ENCODE measurements at places on chromosomes 7 and 10.
A peak's percentile ranks its signal among the peaks of the same experiment; 100 is the strongest.

DNA sequence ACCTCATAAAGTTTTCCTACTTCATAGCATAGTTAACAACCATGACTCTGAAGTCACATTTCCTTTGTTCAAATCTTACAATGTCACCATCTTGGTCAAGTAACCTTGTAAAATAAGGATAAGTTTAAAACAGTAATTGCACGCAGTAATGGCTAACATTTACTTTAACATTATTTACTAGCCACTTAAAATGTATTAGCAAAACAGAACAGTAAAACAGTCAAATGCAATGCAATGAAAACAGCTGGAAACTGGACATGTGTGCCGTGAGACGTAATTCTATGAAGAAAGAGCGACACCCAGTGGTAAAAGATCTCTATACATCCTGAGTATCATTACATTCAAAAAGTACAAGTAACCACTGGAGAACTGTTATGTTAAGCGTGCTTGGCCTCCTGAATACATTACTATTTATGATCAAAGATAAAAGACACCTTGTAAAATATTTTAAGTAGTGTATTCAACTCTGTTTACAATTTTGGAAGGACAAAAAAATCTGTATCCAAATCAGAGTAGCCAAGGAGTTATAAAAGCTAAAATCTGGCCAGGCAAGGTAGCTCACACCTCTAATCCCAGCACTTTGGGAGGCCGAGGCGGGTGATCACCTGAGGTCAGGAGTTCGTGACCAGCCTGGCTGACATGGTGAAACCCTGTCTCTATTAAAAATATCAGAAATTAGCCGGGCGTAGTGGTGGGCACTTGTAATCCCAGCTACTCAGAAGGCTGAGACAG, 27.2 kb downstream of the ATE1 start:
- peak; percentile 76 for DNase-seq

- peak; percentile 26 for DNase-seq
These were observed 3.5 kb downstream of the ANKRD1 start for GRCh38 chr10:90917238-90917967.

- DNase-seq = no peak
These were observed 143.9 kb downstream of the JAZF1 start for GRCh38 chr7:28036696-28037095.

DNA sequence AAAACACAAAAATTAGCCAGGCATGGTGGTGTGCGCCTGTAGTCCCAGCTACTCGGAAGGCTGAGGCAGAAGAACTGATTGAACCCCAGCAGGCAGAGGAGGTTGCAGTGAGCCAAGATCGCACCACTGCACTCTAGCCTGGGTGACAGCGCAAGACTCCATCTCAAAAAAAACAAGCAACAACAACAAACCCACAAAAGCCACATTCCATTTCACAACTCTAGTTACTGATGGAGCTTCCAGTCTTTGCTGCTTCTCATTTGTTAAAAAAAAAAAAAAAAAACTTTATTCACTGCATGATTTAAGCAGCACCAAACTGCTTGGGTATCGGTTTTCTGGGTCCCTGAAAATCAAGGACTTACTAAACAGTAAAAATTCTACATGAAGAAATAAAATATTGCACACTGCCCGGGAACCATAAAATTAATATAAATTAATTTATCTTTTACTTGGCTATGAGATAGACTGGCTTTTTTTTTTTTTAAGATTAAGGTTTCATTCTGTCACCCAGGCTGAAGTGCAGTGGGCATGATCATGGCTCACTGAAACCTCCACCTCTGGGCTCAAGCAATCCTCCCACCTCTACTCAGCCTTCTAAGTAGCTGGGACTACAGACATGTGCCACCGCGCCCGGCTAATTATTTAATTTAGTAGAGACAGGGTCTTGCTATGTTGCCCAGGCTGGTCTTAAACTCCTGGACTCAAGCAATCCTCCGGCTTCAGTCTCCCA, 42.0 kb downstream of the SRPK2 start:
- DNase-seq = no peak

DNA sequence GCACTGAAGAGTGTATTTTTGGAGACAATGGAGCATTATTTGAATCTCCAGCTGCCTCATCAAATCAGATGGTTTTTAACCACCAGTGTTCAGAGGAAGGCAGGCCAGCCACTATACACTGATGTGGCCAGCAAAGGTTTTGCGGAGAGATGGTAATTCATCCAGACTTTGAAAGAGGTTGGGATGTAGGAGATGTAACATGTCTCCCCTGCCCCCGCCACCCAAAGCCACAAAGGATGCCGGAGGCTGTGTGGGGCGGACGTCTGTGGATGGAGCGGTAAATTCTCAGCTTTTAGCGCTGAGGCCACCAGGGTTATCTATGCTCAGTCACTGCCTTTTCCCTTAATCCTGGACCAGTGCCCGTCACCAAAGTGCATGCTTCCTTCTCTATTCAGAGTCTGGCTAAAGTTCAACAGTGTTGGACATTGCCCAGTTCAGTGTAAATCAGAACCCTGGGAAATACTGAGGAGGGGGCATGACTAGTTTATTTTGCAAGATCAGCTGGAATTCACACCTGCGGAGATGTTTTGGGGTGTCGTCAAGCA, 3.7 kb upstream of the TRIP6 start:
- DNase-seq = no peak

GRCh38 chr7:97126483-97127171, 9.1 kb downstream of the SDHAF3 start:
- DNase-seq = peak; percentile 64

- DNase-seq = peak; percentile 10
These were observed 24.4 kb upstream of the ASAH2 start for GRCh38 chr10:50275650-50276235.

DNA sequence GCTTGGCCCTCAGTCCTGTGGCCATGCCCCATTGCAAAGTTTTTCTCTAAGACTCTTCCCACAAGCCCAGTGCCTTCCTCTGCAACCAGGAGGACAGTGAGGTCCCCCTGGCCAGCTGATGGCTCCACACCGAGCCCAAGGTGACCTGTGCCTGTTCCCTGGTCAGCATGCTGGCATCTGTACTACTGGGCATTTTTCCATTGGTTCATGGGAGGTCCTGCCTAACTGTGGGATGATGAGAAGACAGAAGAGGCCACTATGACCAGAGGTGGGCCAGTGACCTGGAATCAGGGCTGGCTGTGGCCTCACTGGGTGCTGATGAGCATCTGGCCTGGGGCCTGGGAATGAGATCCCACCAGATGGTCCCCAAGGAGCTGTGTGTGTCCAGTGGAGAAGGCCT, 20.2 kb downstream of the CALML3 start:
- no peak for DNase-seq

DNA sequence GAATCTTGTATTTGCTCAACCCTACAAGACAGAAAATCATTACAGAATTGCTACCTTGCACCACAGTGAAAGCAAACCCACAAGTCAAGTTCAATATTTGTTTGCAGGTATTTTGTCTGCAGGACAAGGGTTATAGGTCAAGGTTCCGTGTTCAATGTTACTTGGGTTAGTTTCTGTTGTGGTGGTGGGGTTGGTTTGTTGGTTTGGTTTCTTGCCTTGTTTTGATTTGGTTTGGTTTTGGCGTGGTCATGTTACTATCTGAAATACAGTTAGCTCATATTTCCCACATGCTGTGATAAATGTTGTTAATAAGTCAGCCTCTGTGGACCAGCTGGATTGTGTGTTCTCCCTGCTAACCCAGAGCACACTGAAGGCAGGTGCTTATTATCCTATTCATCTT, 75.6 kb upstream of the INSIG1 start:
- no peak for DNase-seq

DNA sequence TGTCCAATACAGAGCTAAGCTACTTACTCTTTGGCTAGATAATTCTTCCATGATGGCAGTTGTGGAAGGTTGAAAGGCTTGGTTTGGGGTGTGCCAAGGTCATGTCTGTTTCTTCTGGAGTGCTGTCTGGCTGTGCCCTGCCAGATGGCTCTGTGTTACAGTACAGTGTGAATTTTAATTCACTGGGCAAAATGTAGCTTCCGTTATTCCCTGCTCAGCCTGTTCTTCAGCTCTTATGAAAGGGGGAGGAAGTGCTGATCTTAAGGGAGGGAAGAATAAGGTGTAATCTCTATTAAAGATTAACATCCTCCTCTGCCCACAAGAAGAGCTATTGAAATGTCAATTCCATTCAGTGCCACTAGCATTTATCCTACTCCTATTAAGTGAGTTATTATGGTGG, 52.2 kb downstream of the SND1 start:
- no peak for DNase-seq

DNA sequence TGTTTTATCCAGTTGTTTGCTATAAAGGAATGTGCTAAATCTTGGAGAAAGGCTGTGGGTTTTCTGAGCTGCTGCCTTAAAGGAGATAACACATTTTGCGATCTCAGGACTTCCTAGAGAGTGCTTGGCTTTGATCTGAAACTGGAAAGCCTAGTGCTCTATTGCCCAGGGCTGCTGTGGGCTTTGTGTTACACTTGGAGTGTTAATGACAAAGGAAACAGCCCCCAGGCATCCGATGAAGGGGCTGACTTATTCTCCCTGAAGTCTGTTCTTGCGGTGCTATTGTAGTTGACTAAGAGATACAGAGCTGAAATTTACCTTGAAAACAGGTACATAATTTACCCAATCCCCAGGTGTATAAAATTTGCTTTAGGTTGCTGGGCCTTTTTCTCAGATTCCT, 74.5 kb downstream of the SND1 start:
- no peak for DNase-seq

GRCh38 chr7:101956130-101956529, 138.7 kb downstream of the CUX1 start:
- no peak for DNase-seq

DNA sequence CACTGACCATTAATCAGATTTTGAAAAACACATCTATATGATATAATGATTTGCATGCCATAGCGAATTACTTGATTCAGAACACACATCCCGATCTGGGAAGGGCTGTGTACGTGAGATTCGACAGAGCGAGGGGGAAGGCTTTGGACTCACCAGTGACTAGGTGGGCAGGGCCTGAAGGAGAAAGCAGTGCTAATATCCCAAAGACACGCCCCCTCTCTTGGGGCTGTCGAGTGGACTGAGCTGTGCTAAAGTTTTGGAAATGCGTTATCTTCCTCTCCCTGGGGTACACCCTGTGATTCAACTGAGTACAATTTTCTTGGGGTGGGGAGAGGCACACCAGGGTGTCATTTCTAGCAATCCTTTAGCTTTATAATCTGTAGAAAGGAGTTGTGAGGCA, 1.8 kb downstream of the LRRC17 start:
- no peak for DNase-seq

DNA sequence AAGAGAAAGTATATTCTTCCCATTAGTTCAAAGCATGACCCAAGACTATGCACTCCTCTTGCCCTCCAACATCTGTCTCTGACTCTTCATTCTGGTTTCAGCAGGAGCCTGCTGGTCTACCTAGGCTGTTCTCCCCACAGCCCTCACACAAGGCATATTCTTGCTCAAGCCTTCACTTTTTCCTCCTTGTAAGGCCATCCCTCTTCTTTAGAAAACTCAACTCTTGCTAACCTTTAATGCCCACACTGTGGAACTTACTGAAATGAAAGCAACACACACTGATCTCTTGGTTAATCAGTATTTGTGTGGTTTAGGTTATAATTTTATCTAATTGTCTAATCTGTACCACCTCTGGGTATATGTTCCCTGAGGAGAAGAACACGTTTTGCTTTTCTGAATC, 75.8 kb downstream of the PRKCQ start:
- DNase-seq = no peak

- no peak for DNase-seq
These were observed 26.6 kb upstream of the ELFN1 start for GRCh38 chr7:1643270-1644092.

GRCh38 chr7:55377162-55377817, 12.2 kb downstream of the LANCL2 start:
- DNase-seq = no peak

DNA sequence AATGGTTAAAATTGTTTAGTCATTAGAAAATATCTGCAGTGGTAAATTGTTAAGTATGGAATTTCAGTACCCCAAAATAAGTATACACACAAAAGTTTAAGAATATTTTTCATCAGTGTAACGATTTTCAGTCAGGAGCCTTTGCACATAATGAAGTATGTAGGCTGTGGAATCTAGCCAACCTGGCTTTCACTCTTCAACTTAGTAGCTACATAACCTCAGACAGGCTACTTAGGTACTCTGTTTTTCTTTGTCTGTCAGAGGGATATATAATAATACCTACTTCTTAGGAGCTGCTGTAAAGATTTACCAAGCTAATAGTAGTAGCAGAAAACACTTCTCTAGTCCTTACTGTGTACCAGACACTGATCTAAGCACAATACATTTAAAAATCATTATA, 137.5 kb downstream of the ZEB1 start:
- no peak for DNase-seq

- DNase-seq = peak; percentile 43
These were observed 50.9 kb downstream of the SEMA3D start for GRCh38 chr7:85135977-85136376.

GRCh38 chr10:60105295-60105695, 198.9 kb upstream of the CCDC6 start:
- DNase-seq = no peak

DNA sequence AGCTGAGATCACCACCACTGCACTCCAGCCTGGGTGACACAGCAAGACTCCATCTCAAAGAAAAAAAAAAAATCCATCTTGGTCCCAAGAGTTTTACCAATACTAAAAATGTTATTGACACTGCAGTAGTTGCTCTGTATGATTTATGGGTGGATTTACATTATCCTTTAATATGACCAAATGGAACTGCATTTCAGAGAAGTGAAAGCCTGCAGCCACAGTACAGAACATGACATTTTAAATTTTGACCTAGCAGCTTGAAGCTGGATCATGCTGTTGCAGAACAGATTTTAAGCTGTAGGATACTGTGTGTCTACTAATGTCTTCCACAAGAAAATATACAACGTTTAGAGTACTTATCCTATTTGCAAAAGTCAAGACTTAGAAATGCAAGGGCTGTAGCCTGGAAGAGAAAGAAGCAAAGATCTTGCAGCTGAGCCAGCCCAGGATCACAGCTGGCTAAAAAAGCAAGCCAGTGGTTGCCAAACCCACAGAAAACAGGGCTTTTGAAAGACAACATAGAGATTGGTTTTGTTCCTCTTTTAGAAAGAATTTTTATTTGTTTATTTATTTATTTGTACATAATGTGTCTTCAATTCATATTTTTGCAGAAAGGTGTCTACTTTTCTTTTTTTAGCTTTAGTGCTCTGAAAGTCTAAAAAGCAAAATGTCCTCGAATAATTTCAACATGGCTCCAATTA, 55.2 kb upstream of the WNT16 start:
- peak; percentile 8 for DNase-seq

GRCh38 chr7:66047426-66047825, 28.2 kb upstream of the ASL start:
- DNase-seq = peak; percentile 90

DNA sequence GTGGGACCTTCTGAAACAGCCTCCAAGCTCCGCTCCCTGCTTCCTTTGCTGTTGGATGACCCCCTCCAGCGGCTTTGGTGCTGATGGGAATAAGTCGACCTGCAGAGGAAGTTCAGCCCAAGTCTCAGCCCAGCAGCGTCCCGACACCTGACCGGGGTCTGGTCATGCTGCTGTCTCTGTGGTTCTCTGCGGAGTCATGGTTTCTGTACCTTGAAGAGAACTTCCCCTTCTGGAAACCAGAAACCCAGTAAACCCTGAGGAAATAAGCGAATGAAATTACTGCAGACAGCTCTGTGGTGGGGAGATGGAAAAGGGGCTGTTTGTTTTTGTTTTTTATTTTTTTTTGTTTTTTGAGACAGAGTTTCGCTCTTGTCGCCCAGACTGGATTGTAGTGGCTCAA, 18.3 kb upstream of the ZNF12 start:
- no peak for DNase-seq
